ENCODE measurements at places on chromosomes 2 and 18.

DNA sequence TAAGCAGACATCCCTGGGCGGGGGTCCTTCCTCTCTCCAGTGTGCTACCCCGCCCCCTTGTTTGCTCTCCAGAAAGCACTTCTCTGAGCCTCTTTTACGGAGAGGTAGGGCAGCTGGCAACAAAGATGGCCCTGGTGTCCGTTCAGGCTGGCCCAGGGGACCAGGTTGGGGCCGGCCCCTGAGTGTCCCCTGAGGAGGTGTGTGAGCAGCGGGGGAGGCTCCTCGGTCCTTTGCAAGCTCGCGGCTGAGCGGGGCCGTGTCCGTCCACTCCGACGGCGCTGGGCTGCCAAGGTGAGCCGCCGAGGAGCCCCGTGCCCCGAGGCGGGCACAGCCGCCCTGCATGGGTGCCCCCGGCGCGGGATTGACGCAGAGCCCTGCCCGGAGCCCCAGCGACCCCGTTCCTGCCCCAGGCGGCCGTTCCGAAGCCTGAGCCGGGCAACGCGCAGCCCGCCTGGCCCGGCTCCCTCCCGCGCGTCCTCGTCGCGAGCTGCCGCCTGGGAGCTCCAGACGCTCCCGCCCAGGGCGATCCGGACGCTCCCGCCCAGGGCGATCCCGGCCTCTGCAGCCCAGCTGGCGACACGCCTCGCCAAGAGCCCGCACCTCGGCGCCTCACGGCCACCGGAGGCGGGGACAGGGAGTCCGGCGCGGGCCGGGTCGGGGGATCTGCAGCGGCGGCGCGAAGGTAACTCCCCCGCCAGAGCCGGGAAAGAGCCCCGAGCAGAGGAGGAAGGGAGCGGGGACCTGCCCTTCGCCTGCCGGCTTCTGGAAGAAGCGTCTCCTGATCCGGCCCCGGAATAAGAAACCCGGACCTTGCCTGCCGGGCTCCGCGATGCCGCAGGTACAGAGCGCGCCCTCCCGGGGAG is at the start of gene PROKR1:
Gene PROKR1, plus strand, starts transcription at position 569 of the 863 bp plus-strand sequence. CDS start 2,243 bp downstream, outside the sequence.
- peak; percentile 28 for DNase-seq

DNA sequence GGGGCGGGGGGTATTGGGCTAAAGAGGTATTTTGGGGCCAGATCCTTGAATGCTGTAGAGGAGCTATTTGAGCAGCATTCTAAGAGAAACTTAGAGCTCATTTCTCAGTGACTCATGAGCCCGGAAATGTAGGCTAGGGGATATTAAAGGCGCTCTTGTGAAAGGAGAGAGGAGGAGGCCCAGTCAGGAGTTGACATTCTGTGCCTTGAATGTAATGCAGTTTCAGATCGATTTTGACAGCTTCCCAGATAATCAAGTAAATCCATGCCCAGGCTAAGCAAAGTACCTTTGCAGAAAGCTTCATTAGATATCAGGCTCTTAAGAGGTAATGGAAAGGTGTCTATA is 1.5 kb downstream of the CAB39 start:
- DNase-seq, result peak; percentile 82

DNA sequence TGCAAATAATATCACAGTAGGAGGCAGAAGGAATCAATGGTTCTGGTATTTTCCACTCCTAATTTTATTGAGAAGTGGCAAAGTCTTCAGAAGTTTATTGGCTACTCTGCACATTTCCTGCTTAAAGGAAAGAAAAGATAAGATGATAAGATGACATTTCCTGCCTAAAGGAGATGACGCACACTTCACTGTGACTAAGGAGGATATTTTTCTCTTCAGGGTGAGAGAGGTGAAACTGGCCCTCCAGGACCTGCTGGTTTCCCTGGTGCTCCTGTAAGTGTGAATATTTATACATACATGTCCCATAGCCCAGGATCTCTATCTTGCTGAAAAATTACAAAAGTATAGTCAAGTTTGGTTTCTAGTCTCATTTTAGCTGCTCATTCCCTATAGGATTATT is 27.9 kb downstream of the COL3A1 start:
- peak; percentile 75 for DNase-seq

DNA sequence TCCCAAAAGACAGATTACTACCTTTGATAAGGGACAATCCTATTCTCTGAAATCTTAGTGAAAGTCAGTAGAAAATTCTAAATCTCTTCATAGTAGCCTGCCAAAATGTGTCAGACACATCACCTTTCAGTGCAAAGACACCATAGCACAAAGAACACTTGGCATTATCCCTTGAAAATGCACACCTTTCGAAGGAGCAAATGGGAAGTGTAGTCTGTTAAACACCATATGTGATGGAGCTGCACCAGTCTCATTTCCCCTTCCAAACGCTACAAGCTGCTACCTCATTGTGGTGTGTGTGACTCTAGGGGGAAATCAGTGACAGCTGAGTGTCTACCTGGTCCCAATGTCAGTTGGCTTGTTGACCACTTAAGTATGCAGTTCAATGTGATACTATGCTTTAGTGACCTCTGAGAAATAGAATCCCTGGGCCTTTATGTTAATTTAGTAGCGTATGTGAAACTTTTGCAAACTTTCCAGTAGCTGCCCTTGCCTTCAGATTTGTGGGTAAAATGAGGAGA is 551.7 kb downstream of the ARHGAP15 start:
- DNase-seq, result no peak

DNA sequence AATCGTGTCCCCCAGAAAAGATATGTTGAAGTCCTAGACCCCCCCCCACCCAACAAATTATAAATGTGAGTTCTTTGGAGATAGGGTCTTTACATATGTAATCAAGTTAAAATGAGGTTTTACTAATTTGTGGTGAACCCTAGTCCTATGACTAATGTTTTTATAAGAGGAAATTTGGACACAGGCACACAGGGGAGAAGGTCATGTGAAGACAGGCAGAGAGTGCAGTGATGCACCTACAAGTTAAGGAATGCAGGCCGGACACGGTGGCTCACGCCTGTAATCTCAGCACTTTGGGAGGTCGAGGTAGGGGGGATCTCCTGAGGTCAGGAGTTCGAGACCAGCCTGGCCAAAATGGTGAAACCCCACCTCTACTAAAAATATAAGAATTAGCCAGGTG is 5.8 kb upstream of the PMAIP1 start:
- no peak for DNase-seq

DNA sequence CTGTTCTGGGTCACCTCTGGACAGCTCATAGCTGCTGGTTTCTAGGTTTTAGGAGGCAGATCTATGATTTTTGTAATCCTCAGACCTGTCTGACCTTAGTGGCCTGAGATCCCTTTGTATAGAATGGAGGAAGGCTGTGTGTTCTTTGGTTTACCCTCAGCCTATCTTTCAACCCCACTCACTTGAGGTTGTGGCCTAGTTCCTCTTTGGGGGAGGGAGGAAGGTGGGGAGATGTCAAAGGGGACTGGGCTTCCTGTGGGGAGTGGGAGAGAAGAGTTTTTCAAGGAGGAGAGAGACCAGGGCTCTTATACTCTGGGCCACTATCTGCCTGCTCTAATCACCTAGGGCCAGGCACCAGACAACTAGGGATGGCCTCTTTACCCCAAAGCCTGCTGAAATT is 28.5 kb downstream of the SEMA4F start:
- no peak for DNase-seq

GRCh38 chr2:229910147-229910831 is 11.5 kb downstream of the TRIP12 start:
- DNase-seq, result no peak

Measured in epithelial cell of esophagus (primary cell).